ENCODE measurements at places on chromosomes 16 and 17.
A peak's percentile ranks its signal among the peaks of the same experiment; 100 is the strongest.

DNA sequence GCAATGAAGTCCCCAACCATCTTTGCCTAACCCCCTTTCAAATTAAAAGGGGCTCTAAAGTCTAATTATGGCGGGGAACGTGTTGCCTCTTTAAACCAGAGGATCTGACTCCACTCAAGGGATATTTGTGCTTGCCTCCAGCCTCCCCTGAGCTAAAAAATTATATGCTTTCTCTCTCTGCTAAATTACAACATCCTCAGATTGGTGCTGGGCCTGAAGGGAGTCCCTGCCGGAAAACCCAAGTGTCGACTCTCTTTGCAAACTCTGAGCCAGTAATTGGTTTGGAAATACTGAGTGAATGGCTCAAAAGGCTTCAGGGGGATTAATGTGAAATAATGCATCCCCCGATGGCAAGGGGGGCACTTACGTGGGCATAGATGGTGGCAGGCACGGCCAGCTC, 208.5 kb upstream of the TNRC6C start:
- no peak overlapping the region for H3K4me3 ChIP-seq
- no peak for DNase-seq
- no peak overlapping the region for H3K27ac ChIP-seq
- no peaks in the 10 kb centered on the region for H3K36me3 ChIP-seq
- H3K27me3 ChIP-seq = peaks cover 11% of the 10 kb centered on the region

GRCh38 chr16:48969611-48970010, 312.0 kb downstream of the CBLN1 start:
- peaks cover 7% of the 10 kb centered on the region for H3K36me3 ChIP-seq
- peaks cover 19% of the 10 kb centered on the region for H3K4me1 ChIP-seq
- no peak overlapping the region for H3K4me3 ChIP-seq
- no peaks in the 10 kb centered on the region for H3K27me3 ChIP-seq

GRCh38 chr16:49499869-49500610, 126.4 kb downstream of the C16orf78 start:
- H3K4me1 ChIP-seq = no peaks in the 10 kb centered on the region
- DNase-seq = no peak
- H3K27me3 ChIP-seq = no peaks in the 10 kb centered on the region

DNA sequence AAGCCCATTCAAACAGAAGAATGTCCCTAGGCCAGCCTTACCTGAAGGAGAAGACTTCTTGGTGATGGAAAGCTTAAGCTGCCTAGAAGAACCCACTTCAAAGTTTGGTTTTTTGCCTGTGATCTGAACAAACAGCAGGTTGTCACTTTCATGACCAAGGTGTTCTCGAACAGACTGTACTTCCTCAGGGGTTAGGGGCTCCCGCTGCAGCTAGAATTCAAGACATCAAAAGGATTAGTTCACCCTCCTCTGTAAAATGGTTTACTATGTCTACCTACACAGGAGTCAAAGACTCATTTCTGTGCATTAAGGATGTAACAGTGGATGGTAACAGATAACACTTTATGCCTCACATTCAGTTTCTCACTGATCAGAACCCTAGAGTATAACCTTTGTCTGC, 13.2 kb downstream of the CIAPIN1 start:
- peaks cover 96% of the 10 kb centered on the region for H3K36me3 ChIP-seq
- no peaks in the 10 kb centered on the region for H3K4me1 ChIP-seq
- no peak overlapping the region for H3K4me3 ChIP-seq
- no peak overlapping the region for H3K27ac ChIP-seq
- no peaks in the 10 kb centered on the region for H3K27me3 ChIP-seq
- DNase-seq = no peak

- peaks cover 1% of the 10 kb centered on the region for H3K27me3 ChIP-seq
- no peak overlapping the region for H3K4me3 ChIP-seq
- DNase-seq = no peak
- H3K27ac ChIP-seq = no peak overlapping the region
- peaks cover 4% of the 10 kb centered on the region for H3K36me3 ChIP-seq
- peaks cover 10% of the 10 kb centered on the region for H3K4me1 ChIP-seq
These were observed 33.5 kb downstream of the ADAM11 start for GRCh38 chr17:44792276-44792675.

- H3K36me3 ChIP-seq = peaks cover 5% of the 10 kb centered on the region
- no peak for DNase-seq
- no peak overlapping the region for H3K27ac ChIP-seq
- H3K27me3 ChIP-seq = no peaks in the 10 kb centered on the region
- H3K4me1 ChIP-seq = no peaks in the 10 kb centered on the region
- no peak overlapping the region for H3K4me3 ChIP-seq
These were observed 1072.4 kb upstream of the EEF2KMT start for GRCh38 chr16:6170022-6170421.

DNA sequence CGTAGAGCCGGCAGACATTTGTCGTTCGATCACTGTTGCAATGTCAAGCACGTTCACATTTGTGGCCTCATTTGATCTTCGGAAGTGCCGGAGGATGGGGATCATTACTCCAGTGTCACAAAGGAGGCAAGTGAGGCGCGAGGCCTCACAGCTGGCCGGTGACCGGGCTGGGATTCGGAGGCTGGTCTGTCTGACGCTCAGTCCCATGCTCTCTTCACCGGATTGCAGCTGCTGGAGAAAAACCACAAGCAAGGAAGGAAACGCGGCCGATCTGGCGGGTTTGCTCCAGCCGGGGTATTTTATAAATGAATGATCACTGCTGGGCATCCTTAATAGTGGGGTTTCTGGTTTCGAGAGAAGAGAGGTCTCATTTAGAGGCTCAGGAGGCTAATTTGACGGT, 127.8 kb downstream of the OR1D5 start:
- no peak for DNase-seq
- H3K27me3 ChIP-seq = no peaks in the 10 kb centered on the region
- H3K27ac ChIP-seq = no peak overlapping the region
- H3K36me3 ChIP-seq = no peaks in the 10 kb centered on the region

GRCh38 chr17:6793748-6794493, 17.9 kb downstream of the FBXO39 start:
- no peak overlapping the region for H3K4me3 ChIP-seq
- H3K27ac ChIP-seq = no peak overlapping the region
- no peak for DNase-seq

- no peak overlapping the region for H3K4me3 ChIP-seq
- peak overlapping the region; percentile 27 for H3K27ac ChIP-seq
- no peaks in the 10 kb centered on the region for H3K27me3 ChIP-seq
- no peaks in the 10 kb centered on the region for H3K36me3 ChIP-seq
These were observed 98.6 kb downstream of the USP22 start for GRCh38 chr17:20944014-20944865.

All from MCF 10A (cell line).